ENCODE measurements at places on chromosomes 2 and 18.

- DNase-seq: no peak
These were observed 28.3 kb downstream of the MYO7B start for GRCh38 chr2:127563458-127564428.

DNA sequence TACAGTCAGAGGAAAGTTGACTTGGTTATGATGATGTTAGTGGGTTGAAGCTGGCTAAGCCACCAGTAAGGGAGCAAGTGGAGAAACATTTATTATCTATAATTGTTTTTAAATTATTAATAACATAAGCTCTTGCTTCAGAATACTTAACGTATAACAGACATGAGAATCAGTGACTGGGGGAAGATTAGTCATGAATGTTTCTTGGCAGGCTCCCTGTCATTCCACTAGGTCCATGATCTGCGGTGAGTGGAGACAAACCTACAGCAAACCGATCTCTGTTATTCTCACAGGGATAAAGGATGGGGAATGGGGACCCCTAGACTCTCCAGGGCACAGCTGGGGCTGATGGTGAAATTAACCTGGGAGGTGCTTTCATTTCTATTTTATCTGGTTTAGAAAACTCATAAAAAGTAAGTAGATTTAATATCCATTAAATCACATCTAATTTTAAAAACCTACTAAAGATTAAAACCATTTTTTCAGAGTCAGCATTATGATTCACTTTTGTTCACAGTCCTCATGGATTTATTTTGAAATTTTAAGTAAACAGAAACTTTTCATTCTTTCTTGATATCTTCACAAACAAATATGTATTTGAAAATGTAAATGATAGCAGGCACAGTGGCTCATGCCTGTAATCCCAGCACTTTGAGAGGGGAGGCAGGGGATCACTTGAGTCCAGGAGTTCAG lies 420.3 kb downstream of the PTPRM start:
- no peak for DNase-seq

GRCh38 chr2:207312006-207312356 lies 146.2 kb upstream of the KLF7 start:
- DNase-seq: no peak

GRCh38 chr2:20635113-20635510 lies 15.8 kb downstream of the HS1BP3 start:
- no peak for DNase-seq

DNA sequence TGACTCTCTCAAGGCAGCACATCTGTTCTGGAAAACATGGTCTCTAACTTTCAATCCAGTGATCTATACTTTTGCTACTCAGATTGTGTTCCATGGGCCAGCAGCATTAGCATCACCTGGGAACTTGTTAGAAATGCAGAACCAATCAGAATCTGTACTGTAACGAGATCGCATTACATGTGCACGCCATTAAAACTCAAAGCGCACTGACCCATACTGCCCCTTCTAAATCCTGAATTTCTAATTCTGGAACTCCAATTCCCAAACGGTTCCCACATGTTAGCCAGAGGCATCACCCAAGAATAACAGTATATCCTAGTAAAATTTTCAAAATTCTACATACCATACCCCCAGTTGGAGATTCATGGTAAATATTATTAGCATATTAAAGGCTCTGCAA lies 10.5 kb upstream of the DCTN1 start:
- DNase-seq: no peak

- DNase-seq: no peak
These were observed 1690.7 kb upstream of the TMEFF2 start for GRCh38 chr2:193885419-193885818.

DNA sequence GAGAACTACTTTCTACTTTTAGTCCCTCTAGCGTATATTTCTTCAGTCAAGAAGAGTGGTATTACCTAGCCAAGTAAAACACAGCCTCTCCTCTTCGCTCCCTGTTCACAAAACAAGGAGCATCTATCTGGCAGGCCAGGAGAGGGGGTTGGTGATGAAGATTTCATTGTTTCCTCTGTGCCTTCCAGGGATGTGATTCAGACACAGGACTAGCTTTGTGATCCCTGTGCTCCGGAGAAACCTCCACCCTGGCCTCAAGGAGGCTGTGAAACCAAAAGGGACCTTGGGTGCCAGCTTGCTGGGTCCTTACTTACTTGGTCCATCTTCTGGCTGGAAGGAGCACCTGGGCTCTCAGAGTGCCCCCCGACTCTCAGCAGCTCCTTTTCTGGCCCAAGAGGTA lies 5.7 kb downstream of the RHOB start:
- no peak for DNase-seq

DNA sequence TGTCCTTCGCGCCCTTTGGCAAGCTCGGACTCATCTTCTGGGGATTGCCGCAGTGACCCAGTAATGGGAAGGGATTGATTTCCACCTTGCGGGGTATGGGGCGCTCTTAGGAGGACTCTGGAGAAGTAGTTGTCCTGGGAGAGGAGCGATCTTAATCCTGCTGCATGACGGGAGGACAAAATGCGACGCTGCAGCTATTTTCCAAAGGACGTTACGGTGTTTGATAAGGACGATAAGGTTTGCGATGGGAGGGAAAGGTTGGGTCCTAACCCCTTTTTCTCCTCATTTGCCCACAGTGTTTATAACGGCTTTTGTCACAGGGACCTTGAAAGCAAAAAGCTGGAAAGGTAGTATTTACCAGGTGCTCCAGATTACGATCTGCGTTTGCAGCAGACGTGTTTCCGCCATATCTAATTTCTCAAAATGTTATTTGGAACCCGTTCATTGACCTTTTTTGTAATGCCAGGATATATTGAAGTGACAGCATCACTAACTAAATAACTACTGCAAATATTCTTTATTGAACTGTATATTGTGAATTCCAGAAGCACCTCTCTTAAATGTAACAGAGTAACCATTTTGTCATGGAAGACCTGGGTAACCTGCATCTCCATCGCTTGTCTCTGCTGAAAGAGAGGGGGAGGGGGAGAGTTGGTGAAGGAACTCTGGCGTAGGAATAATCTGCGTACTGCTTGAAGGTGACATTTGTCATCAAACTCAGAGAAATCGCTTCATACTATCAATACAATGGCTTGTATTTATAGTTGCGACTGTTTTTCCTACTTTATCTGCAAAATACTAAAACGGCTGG lies 590 bp downstream of the MDH1 start:
- no peak for DNase-seq

DNA sequence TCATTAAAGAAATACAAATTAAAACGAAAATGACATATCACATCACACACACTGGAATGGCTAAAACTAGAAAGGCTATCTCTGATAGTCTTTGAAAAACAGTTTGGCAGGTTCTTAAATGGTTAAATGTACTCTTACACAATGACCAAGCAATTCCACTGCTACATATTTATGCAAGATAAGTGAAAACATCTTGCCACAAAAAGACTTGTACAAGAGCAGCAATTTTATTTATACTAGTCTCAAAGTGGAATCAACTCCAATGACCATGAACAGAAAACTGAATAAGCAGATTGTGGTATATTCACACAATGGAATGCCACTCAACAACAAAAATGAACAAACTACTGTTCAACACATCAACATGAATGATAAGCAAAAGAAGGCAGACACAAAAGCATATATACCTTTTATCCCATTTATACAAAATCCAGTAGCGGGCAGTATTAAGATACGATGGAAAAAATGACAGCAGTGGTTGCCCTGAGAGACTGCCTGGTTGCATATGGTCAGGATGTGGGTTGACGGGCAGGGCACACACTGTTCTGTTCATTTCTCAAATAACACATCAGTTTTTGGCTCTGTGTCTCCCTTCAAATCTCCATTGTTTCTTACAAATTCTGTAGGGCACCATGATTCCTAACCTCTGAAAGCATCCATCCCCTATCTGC lies 25.4 kb downstream of the SP100 start:
- DNase-seq: peak; percentile 28

DNA sequence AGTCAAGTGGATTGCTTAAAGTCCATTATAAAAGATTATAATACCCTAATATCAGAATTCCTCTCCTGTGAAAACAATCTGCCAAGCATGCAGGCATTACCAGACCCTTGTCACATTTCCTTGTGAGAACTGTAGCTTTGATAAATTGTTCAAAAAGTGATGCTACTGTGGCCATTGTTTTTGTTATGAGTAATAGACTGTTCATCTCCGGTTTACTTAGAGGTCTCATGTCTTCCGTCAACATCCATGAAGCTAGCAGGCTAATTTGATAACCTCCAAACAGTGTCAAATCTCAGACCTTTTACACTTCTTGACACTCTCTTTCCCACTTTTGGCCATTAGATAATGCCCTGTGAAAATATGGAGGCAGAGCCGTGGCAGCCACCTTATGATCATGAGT lies 342.7 kb downstream of the CPS1 start:
- DNase-seq: no peak

DNA sequence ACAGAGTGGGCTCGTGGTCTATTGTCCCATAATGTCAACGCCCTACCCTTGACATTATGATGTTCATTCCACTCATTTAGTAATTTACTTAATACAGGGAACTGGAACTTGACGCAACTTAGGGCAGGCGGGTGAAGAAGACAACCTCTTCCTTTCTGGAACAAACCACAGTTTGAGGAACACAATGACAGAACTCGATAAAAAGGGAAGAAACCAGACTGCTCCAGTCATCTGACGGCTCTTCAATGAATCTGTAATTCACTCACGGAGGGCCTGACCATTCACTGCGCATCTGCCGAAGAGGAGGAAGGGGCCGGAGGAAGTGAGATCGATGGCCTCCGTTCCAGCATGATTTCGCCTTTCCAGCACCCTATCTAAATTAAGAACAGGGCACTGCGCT lies 83.2 kb downstream of the BCL2 start:
- DNase-seq: no peak

DNA sequence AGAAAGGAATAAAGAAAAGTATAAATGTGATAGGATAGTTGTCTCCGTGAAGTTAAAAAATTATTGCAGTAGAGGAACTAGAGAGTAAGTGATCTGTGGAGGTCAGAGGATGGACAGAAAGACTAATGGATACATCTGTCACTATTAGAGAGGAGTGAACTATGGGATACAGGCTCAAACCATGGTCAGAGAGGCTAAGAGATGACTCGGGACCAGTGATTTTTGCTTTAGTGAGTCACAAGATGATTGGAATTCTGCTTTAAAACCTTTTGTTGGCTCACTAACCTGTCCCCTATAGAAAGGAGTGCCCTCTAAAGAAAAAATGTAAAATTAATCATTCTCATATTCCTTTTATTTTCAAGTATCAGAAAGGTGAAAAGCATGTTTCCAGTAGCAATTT lies 30.3 kb downstream of the ALMS1 start:
- no peak for DNase-seq

- no peak for DNase-seq
These were observed 1235.3 kb upstream of the ZEB2 start for GRCh38 chr2:145755019-145755837.

- DNase-seq: no peak
These were observed 311.0 kb downstream of the ZEB2 start for GRCh38 chr2:144208924-144209323.

GRCh38 chr2:73937899-73938298 lies 11.2 kb downstream of the DGUOK start:
- DNase-seq: no peak

- DNase-seq: no peak
These were observed 273.5 kb downstream of the RNF144A start for GRCh38 chr2:7190587-7191324.

- no peak for DNase-seq
These were observed 5.1 kb upstream of the MALT1 start for GRCh38 chr18:58666176-58666575.

GRCh38 chr18:80229766-80230745 lies 17.3 kb downstream of the PARD6G start:
- DNase-seq: no peak

- DNase-seq: no peak
These were observed 31.1 kb downstream of the DSG4 start for GRCh38 chr18:31407649-31408048.

DNA sequence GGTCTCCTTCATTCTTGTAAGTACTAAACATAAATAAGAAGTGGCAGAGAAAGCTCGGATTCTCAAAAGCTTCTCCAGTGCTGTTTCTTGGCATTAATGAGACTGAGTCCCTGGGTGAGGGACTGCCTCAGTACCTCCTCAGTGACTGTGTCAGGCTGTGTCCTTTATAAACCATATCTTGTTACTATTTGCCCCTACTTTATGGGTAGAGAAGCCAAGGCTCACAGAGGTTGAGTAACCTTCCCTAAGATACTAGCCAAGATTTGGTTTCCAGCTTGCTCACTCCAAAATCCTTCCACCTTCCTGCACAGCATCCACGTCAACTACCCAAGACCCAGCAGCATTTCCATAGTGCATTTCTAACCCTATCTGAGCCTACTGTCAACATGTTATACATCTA lies 55.6 kb downstream of the THUMPD2 start:
- no peak for DNase-seq

- no peak for DNase-seq
These were observed 205.9 kb downstream of the TMEM163 start for GRCh38 chr2:134512734-134513464.

GRCh38 chr2:27381577-27382181 lies 1.1 kb upstream of the ZNF513 start:
- no peak for DNase-seq

DNA sequence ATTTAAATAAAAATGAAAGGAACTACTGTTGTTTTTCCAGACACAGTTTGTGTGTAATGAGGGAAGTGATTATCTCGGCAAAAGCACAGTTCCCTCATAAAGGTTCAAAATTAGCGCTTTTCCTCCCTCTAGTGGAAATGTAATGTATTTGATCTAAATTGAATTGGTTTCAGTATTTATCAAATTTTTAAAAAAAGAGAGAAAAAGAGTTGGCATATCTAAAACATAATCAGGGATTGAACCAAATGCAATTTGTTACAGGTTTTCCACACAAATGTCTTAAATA lies 37.5 kb downstream of the CMPK2 start:
- no peak for DNase-seq

- DNase-seq: no peak
These were observed 164.4 kb downstream of the TNS1 start for GRCh38 chr2:217838409-217838831.

GRCh38 chr2:68216454-68217310 lies 35.6 kb downstream of the PPP3R1 start:
- no peak for DNase-seq

DNA sequence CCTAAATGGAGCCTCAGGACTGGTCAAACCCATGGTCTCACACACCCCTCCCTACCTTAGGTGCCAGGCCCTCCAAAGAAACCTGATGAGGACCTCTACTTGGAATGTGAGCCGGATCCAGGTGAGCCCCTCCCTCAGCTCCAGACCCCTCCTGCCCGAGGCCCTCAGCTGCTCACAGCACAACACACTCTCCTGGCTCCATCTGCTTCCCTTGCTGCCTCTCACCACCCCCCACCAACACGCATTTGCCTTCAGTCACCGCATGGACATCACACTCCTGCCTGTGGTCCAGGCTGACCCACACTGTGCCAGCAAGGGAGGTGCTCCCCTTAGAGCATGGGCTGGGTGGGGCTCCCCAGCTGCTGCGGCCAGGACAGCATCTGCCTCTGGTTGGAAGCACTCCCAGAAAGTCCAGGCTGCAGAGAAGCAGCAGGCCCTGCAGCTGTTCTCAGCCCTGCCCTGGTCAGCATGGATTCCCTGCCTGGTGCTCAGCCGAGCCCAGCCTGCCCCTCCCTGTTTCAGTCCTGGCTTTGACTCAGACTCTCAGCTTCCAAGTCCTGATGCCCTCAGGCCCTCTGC lies 15.1 kb downstream of the SH2D6 start:
- DNase-seq: no peak
